ENCODE measurements at places on chromosomes 11 and 22. TPM values are rescaled to one million over a fixed set of nuclear protein-coding genes. Genes with fewer than 3 reads are reported as not detected.

SCGB1D2 gene
- not detected for total RNA-seq

PHETA2 gene
- 1.8 TPM for total RNA-seq

NEFH gene
- 0.73 TPM for total RNA-seq

HBG2 gene
- 1,342 TPM for total RNA-seq

KRTAP5-7 gene
- total RNA-seq = 0.18 TPM

UBE2L6 gene
- total RNA-seq = 32.8 TPM

OR10A5 gene
- not detected for total RNA-seq

OR4D5 gene
- total RNA-seq = not detected

CCND1 gene
- total RNA-seq = 20.8 TPM

GLYATL2 gene
- total RNA-seq = 2.4 TPM

PTPN5 gene
- total RNA-seq = 26.1 TPM

CKAP5 gene
- 134 TPM for total RNA-seq

SMC1B gene
- total RNA-seq = not detected

GUCY1A2 gene
- 59.4 TPM for total RNA-seq

IL10RA gene
- 3.0 TPM for total RNA-seq

ZC3H12C gene
- total RNA-seq = 30.9 TPM

OR8K1 gene
- total RNA-seq = not detected

MS4A6E gene
- total RNA-seq = not detected

GPR83 gene
- total RNA-seq = 3.6 TPM

B4GALNT4 gene
- 59.2 TPM for total RNA-seq

GTSE1 gene
- 6.2 TPM for total RNA-seq

CD3E gene
- total RNA-seq = not detected

NXPE1 gene
- not detected for total RNA-seq

FGF19 gene
- total RNA-seq = 5.2 TPM

TMEM218 gene
- 22.0 TPM for total RNA-seq

C22orf31 gene
- not detected for total RNA-seq

LGALS12 gene
- total RNA-seq = not detected

KRTAP5-9 gene
- not detected for total RNA-seq

SLC37A2 gene
- 1.8 TPM for total RNA-seq

OR51B5 gene
- total RNA-seq = 1.6 TPM

C1QTNF4 gene
- total RNA-seq = 17.7 TPM

MYRF gene
- 1.7 TPM for total RNA-seq

SLC22A9 gene
- total RNA-seq = not detected

OR4C45 gene
- total RNA-seq = not detected

SEPTIN3 gene
- 126 TPM for total RNA-seq

OR52K2 gene
- total RNA-seq = 0.27 TPM

PHLDB1 gene
- 93.5 TPM for total RNA-seq

FJX1 gene
- 17.2 TPM for total RNA-seq

INPPL1 gene
- 23.9 TPM for total RNA-seq

HMGXB4 gene
- 22.3 TPM for total RNA-seq

RIMBP3C gene
- 0.64 TPM for total RNA-seq

OSM gene
- 0.27 TPM for total RNA-seq

MB gene
- 0.82 TPM for total RNA-seq

OR10G4 gene
- total RNA-seq = 0.18 TPM

KCNA4 gene
- 4.6 TPM for total RNA-seq

MICAL2 gene
- total RNA-seq = 20.0 TPM

PDXP gene
- 34.0 TPM for total RNA-seq

DLG2 gene
- total RNA-seq = 165 TPM

VWA5A gene
- 13.9 TPM for total RNA-seq

SSTR3 gene
- 0.27 TPM for total RNA-seq

CASP12 gene
- 0.27 TPM for total RNA-seq

MICALL1 gene
- 16.8 TPM for total RNA-seq

AGBL2 gene
- 3.6 TPM for total RNA-seq

CHRDL2 gene
- total RNA-seq = not detected

SYT9 gene
- 20.7 TPM for total RNA-seq

LDLRAD3 gene
- total RNA-seq = 43.0 TPM

Measured in cerebellum (tissue), 4 donors.